ENCODE measurements at places on chromosomes 6 and 20.

DNA sequence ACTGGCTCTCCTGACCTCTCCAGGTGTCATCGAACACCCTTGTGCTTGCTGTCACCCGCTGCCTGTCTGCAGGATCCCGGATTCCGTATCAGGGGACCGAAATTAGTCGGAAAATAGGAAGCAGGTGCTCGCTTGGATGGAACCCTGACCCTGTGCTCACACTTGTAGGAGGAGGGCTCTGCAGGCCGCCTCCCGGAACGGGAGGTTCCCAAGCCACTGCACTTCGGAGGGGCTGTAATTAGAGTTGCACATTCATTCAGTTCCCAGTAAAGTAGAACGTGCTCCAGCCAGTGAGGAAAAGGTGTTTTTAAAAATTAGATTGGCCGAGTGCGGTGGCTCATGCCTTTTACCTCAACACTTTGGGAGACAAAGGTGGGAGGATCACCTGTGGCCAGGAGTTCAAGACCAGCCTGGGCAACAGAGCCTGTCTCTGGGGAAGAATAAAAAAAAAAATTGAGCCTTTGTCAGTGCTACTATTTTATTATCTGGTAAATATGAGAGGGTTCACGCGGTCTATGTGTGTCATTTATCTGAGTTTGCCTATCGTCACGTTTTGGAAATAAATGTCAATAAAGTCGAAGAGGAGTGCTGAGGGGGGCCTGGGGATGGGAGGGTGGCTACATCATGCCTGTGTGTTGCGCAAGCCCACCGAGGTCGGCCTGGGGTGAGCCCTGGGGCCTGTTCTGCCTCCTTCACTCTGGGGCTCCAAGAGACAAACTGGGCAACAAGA, 1.5 kb upstream of the GMEB2 start:
- DNase-seq, result no peak

GRCh38 chr6:49030251-49031020, 432.6 kb downstream of the MMUT start:
- no peak for DNase-seq

- no peak for DNase-seq
Observed at GRCh38 chr20:61099806-61100205, 152.3 kb upstream of the CDH4 start.

DNA sequence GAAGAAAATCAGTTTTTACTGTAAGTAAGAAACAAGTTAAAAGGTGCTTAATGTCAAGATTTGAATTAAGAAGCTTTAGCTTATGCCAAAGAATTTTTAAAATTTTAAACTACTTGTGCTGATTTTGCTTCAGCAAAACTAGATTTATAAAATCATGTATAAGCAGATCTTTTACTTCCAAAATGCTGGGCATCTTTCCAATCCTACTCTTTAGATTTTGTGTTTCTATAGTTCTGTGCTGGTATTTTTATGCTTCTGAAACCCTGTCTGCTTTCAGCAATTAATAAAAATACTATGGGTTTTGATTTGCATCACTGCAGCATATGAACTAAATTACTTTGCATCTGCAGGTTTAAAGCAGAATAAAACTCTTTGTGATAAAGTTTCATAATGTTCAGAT, 238.6 kb upstream of the RNF217 start:
- DNase-seq, result no peak

DNA sequence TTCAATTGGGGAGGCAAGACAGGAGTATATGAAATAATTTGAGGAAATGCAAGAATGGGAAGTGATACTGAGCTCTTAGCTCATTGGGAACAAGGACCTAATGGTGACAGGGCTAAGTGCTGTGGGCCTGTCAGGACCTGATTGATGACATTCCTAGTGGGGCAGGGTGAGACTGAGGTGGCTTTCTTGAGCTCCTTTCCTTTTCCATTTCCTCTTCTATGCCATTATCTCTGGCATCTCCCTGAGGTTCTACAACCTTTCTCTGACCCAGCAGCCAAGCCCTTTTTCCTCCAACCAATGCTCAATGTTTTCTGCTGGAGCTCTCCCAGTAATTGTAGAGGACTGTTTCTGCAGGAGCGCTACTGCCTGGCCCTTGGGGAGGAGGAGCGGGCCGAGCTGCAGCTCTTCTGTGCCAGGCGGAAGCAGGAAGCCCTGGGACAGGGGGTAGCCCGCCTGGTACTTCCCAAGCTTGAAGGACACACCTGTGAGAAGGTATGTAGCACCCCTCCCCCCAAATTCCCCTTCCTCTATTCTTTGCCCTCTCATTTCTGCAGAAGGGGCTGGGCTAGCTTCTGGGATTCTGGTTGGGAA, 2.8 kb upstream of the TOMM6 start:
- no peak for DNase-seq

GRCh38 chr20:32333988-32334885, 23.9 kb upstream of the ASXL1 start:
- DNase-seq, result no peak

DNA sequence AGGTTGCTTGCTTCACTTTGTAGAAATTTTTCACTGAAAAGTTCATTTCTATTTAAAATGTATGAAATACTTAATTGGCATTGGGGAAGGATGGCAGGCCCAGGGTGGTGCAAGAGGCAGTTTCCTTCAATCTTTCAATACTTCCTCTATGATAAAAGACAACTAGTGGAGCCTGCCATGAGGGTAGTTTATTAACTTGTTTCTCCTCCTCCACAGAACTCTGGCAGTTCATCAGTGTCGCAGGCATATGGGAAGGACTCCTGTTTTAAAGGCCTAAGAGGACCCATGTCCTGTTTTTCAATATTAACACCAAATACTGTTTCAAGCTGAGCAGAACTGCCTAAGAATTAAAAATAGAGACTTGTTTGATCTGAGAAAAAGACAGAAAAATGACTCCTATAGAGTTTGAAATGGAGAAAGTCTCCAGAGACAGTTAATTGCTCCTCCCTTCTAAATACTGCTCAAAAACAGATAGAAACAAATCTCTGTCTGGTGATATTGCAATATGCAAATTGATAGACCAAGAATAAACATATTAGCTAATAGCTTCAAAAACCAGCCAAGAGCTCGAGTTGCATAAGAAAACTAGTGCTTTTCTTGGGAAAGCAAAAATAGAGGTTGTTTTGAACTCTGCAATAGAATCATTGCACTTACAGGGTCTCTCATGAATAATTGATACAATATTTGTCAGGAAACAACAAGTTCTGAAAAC, 665.7 kb upstream of the SLC35B3 start:
- no peak for DNase-seq

GRCh38 chr6:12203001-12203400, 87.2 kb upstream of the EDN1 start:
- DNase-seq, result no peak

- DNase-seq, result no peak
Observed at GRCh38 chr6:131001945-131002660, 60.9 kb downstream of the EPB41L2 start.

Data from sciatic nerve (tissue), 2 donors.